Kidney epithelial cell (primary cell): ENCODE measurements at places on chromosomes 12 and 14. TPM values are rescaled to one million over a fixed set of nuclear protein-coding genes. Genes with fewer than 3 reads are reported as not detected.

AMN gene
- total RNA-seq: 0.54 and 1.2 TPM in 2 replicates

DNA sequence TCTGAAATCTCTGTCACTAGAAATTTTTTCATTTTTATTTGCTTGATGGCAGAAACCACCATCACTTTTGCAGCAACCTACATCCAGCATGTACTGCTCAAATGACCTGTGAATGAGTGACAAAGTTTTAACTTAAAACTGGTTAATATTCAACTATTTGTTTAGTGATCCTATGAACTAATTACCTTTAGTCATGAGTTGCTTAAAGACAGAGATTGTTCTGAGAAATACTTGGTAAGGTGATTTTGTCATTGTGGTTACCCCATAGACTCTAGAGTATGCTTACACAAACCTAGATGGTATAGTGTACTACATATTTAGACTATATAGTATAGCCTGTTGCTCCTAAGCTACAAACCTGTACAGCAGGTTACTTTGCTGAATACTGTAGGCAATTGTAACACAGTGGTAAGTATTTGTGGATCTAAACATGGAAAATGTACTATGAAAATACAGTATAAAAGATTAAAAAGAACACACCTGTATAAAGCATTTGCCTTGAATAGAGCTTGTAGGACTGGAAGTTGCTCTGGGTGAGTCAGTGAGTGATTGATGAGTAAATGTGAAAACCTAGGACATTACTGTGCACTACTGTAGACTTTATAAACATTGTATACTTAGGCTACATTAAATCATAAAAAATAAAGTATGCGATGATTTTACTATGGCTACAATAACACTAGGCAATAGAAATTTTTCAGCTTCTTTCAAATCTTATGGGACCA, 256.6 kb upstream of the PPFIA2 start:
- DNase-seq: peak; percentile 59

DNA sequence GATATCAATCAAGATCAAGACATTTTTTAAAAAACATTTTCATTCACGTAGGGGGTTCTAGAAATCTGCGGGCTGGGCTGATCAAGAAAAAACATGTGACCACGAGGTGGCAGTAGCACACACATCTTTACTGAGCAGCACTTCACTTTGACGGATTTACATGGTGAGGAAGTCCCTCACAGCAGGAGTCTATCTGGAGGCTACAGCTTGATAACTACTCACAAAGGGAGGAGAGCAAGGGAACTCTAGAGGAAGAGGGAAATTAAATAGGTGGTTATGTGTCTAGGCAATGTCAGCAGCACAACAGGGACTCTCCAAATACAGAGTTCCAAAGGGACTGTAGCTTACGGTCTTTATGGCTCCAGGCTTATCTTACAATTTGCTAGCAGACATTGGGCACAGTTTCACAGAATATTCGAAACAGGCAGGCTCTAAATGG, 248.1 kb downstream of the DPY19L2 start:
- no peak for DNase-seq

DNA sequence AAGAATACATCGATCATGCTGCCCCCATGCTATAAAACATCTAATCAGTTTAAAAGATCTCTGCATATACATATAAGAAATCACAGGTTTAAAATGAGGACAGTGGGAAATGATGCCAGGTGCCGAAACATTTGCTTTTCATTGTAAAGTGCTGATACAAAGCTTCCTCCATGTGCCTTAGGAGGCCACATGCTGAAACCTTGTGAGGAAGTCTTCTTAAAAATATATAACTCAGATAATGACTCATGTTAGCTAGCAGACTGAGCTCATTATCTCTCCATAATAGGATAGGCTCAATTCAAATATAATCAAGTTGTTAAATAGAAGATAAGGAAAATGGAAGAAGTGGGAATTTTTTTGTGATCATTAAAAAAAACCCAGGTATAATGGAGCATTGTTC, 65.9 kb downstream of the RFX4 start:
- DNase-seq: no peak

GRCh38 chr12:95790917-95791849, 619 bp upstream of the NTN4 start:
- DNase-seq: no peak

DNA sequence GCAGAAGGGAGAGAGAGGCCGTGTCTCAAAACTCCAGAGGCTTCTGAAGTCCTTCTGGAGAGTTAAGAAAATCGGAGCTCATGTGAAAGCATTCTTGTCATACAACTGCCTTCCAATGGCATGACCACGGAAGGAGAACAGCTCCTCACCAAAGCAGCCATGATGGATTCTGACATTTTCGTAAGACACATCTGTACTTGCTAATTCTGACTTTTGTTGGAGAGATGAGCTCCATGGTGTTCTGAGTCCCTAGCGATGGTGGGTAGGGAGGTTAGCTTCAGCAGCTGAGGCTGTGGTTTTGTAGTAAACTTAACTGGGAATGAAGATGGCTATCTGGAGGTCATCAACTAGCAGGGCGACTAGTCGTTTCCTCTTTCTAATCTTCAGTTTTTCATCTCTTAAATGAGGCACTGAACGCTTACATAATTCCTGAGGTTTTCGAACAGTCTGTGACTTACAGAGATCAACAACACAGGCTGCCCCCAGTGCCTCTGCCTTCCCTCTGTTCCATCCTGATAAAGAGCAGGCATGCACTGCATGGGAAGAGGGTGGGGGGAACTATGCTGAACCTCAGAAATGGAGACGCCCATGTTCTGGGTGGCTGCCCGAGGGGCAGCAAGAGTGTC, 28.6 kb upstream of the DICER1 start:
- no peak for DNase-seq

DNA sequence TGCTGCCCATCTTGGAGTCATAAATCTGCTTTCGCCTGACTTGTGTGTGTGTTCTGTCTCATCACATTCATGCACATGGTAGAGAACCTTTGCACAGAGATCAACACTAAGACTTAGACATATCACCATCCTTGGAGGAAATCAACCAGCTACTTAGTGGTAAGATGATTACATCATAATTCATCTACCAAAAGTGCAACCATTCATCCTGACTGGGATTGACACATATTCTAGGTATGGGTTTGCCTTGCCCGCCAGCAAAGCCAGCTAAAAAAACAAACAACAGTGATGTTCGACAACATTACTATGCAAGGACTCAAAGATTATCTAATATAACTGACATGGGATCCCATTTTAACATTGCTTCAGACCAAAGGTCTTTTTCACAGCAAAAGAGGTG, 228.7 kb downstream of the NUAK1 start:
- DNase-seq: no peak

- DNase-seq: peak; percentile 42
Observed at GRCh38 chr14:31930493-31931240, 146.4 kb upstream of the ARHGAP5 start.

- DNase-seq: no peak
Observed at GRCh38 chr12:32062881-32063280, 43.8 kb upstream of the BICD1 start.
